ENCODE measurements at places on chromosomes 6 and 20. TPM values are rescaled to one million over a fixed set of nuclear protein-coding genes. Genes with fewer than 3 reads are reported as not detected.

Gene DNAH8
- total RNA-seq: not detected

Gene CEP250
- 56.4 TPM for total RNA-seq

Gene POFUT1
- total RNA-seq: 34.2 TPM

Gene FNDC1
- total RNA-seq: 0.33 TPM

Gene SEMG1
- not detected for total RNA-seq

Gene PSMB8
- 34.4 TPM for total RNA-seq
